Ascending aorta (tissue), 2 donors: ENCODE measurements at places on chromosomes 1 and 21.
A peak's percentile ranks its signal among the peaks of the same experiment; 100 is the strongest.

DNA sequence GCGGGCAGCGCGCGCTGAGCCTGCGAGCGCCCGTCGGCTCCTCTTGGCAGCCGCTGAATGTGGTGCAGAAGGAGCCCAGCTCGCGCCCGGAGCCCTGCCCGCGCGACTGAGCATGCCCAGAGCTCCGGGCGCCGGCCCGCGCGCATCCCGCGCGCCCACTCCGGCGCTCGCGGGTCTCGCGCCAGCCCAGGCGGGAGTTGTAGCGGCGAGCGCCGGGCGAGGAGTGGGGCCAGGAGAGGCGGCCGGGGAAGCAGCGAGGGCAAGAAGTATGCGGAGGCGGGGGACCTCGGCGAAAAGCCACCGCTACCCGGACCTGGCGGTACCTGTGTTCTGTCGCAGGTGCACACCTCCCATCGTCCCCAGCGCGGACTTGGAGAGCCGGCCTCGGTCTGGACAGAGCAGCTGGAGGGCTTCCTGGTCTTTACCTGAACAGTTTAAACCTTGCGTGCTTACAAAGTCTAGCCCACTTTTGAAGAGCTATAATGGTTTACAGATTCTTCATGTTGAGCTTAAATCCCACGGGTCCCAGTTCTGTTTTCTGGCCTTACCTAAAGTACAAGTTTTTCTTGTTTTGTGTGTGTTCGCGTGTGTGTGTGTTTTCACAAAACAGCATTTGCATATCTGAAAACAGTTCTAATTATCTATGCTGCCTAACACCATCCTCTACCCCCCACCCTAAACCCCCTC lies at the start of gene DDAH1:
Gene DDAH1 (minus strand): TSS at position 61 of the 687 bp plus-strand sequence. CDS start 114 bp downstream, outside the sequence.
- H3K4me1 ChIP-seq, result no peaks in the 10 kb centered on the region
- H3K27ac ChIP-seq, result peak within 1 kb of the TSS; percentile 86
- peak; percentile 75 for DNase-seq
- no peaks in the 10 kb centered on the region for H3K36me3 ChIP-seq
- no peaks in the 10 kb centered on the region for H3K27me3 ChIP-seq

- H3K27ac ChIP-seq, result no peak overlapping the region
- peaks cover 56% of the 10 kb centered on the region for H3K36me3 ChIP-seq
- no peaks in the 10 kb centered on the region for H3K27me3 ChIP-seq
- no peak for DNase-seq
- H3K4me3 ChIP-seq, result no peak overlapping the region
- peaks cover 10% of the 10 kb centered on the region for H3K4me1 ChIP-seq
These were observed 2.5 kb downstream of the TSSK3 start for GRCh38 chr1:32364836-32365235.

DNA sequence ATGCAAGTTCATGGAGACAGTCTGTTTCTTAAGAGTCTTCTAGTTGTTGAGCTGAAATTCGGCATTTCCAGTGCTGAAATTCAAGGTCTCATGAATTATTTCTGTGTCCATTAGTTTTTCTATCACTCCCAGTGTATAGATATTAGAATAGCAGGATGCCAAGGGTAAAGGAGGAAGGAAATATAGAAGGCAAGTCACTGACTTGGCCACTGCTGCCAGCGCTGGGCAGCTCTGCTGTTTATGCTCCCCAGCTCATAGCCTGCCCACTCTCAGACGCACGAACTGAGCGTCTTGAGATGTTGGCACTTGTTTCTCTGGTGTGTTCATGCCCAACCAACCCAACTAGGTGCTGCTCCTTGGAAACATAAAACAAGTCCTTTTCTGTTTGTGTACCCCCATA lies 110.1 kb downstream of the SLC45A1 start:
- H3K4me1 ChIP-seq, result peaks cover 17% of the 10 kb centered on the region
- H3K27ac ChIP-seq, result peak overlapping the region; percentile 59
- no peaks in the 10 kb centered on the region for H3K36me3 ChIP-seq
- peak; percentile 72 for DNase-seq
- H3K4me3 ChIP-seq, result peak overlapping the region; percentile 17
- H3K27me3 ChIP-seq, result no peaks in the 10 kb centered on the region

DNA sequence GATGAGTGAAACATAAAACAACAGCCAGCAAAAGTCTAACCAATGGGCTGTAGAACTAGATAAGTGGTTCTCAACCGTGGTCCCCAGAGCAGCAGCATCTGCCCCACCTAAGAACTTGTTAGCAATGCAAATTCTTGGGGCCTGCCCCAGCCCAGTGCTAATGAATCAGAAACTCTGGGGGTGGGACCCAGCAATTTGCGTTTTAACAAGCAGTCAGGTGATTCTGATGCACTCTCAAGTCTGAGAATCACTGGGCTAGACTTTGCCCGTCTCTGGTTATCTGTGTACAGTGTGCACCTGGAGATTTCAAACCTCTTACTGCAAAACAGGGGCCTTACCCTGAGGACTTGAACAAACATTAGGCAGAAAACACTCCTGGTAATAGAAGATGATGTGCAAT lies 66.5 kb downstream of the PLXNA2 start:
- H3K27me3 ChIP-seq, result no peaks in the 10 kb centered on the region
- H3K4me1 ChIP-seq, result peaks cover 26% of the 10 kb centered on the region
- no peak for DNase-seq
- H3K27ac ChIP-seq, result no peak overlapping the region

DNA sequence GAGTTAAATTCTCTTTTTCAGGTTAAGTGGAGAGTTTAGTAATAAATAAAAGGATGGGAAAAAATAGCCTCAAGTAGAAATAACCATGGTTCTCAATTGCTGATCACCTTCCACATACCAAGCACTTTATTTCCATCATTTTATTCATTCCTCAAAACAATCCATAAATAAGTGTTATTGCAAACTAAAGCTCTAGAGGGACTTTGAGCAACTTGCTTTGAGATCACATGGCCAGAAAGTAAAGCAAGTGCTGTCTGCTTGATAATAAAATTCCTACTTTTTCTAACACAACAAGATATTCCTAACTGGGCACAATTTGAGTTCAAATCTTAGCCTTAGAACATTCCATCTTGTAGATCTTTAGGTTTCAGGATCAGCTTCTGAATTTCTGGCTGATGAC lies 97.1 kb upstream of the C1orf87 start:
- no peaks in the 10 kb centered on the region for H3K36me3 ChIP-seq
- H3K27ac ChIP-seq, result no peak overlapping the region
- no peaks in the 10 kb centered on the region for H3K27me3 ChIP-seq
- no peak overlapping the region for H3K4me3 ChIP-seq
- DNase-seq, result no peak
- no peaks in the 10 kb centered on the region for H3K4me1 ChIP-seq

- no peaks in the 10 kb centered on the region for H3K36me3 ChIP-seq
- no peaks in the 10 kb centered on the region for H3K4me1 ChIP-seq
- H3K27me3 ChIP-seq, result no peaks in the 10 kb centered on the region
These were observed 1242.0 kb downstream of the AMY1C start for GRCh38 chr1:104991702-104992101.

- H3K27ac ChIP-seq, result peak overlapping the region; percentile 85
- DNase-seq, result no peak
- peaks cover 8% of the 10 kb centered on the region for H3K4me1 ChIP-seq
- no peaks in the 10 kb centered on the region for H3K27me3 ChIP-seq
- peaks cover 11% of the 10 kb centered on the region for H3K36me3 ChIP-seq
These were observed 8.5 kb upstream of the COL8A2 start for GRCh38 chr1:36133484-36133883.

- H3K4me1 ChIP-seq, result no peaks in the 10 kb centered on the region
- H3K36me3 ChIP-seq, result no peaks in the 10 kb centered on the region
- DNase-seq, result peak; percentile 40
- no peak overlapping the region for H3K27ac ChIP-seq
These were observed 3.5 kb upstream of the PADI1 start for GRCh38 chr1:17201201-17202021.

DNA sequence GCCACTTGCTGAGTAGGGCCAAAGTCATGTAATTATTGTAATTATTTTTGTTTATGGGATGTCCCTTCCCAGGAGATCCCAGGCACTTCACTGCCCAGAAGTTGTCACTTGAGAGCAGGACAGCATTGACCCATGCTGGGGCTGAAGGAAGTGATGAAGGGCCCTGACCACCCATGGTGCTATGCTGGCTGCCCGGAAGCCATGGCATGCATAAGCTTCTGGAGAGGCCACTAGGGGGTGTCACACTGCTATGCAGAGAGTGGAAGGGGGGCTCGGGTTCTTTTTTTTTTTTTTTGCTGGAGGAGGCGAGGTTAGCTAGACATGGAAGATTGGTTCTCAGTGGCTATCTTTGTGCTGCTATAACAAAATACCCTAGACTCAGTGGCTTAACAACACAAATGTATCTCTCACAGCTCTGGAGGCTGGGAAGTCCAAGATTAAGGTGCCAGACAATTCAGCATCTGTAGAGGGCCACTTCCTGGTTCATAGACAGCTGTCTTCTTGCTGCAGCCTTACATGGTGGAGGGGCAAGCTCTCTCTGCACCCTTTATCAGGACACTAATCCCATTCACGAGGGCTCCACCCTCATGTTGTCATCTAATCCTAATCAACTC lies 84.9 kb downstream of the CNIH3 start:
- no peaks in the 10 kb centered on the region for H3K36me3 ChIP-seq
- no peaks in the 10 kb centered on the region for H3K27me3 ChIP-seq
- no peaks in the 10 kb centered on the region for H3K4me1 ChIP-seq

DNA sequence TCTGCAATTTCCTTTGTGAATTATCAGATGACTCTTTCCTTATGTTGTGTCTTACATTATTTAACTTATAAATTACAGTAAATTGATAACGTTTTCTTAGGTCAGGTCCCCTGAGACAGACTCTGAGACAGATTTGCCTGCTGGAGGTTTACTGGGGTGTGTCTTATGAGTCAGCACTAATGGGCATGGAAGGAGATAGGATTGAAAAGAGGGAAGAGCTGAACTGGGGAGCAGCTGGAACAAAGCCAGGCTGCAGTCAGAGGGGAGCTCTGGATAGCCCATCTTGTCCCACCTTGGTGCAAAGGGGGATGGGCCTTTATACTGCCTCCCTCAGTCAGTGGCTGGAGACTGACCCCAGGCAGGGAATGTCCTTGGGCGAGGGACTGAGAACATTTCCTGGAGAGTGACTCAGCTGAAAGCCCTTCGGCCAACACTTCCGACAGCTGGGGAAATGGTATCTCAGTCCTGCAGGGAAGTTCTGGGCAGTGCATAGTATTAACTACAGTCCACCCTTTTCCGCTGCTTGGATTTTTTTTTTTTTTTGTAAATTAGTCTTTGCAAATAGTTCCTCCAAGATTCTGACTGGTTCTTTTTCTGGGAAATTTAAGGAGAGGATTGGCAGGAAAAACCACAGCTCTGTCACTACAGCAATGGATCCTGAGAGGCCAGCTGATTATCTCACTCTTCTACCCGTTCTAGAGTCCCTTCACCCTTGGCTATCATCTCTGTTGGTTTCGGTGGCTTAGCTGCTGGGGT lies 39.1 kb upstream of the CDC42BPA start:
- DNase-seq, result no peak
- H3K27ac ChIP-seq, result no peak overlapping the region
- H3K36me3 ChIP-seq, result no peaks in the 10 kb centered on the region
- no peak overlapping the region for H3K4me3 ChIP-seq

- H3K27me3 ChIP-seq, result no peaks in the 10 kb centered on the region
- H3K36me3 ChIP-seq, result no peaks in the 10 kb centered on the region
- peak overlapping the region; percentile 95 for H3K27ac ChIP-seq
These were observed 400 bp upstream of the PGBD2 start for GRCh38 chr1:248905662-248906008.

GRCh38 chr1:90746857-90747256 lies 29.8 kb upstream of the BARHL2 start:
- no peaks in the 10 kb centered on the region for H3K36me3 ChIP-seq
- no peak overlapping the region for H3K4me3 ChIP-seq
- no peak overlapping the region for H3K27ac ChIP-seq
- no peaks in the 10 kb centered on the region for H3K4me1 ChIP-seq
- no peaks in the 10 kb centered on the region for H3K27me3 ChIP-seq

GRCh38 chr21:42807938-42808613 lies 71.3 kb downstream of the WDR4 start:
- no peaks in the 10 kb centered on the region for H3K27me3 ChIP-seq
- H3K4me3 ChIP-seq, result no peak overlapping the region
- H3K36me3 ChIP-seq, result no peaks in the 10 kb centered on the region
- H3K4me1 ChIP-seq, result no peaks in the 10 kb centered on the region

DNA sequence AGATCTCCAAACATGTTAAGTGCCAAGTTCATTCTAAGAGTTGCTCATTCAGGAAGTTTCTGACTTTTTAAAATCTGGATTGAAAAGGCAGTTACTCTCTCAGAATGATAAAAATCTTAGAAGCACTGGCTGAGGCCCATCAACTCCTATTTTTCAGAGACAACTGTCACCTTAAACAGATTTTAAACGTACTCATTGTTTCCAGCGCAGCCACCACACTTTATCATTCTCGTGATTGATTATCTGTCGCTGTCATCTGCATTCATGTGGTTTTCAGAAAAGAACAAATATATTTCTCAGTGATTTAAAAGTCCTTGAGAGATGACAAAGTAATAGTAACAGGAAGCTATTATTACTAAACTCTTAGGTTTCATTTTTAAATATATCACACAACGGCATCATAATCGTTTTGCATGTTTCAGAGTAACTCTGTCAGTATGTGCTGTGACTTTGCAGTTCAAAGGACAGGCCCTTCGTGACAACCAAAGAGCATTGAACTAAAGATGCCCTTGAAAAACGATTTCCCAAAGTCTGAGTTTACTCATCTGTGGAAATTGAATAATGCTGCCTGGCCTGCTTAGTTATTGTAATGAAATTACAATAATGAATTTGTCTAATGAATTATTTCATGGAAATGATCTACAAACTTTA lies 14.9 kb upstream of the KCNK1 start:
- no peak for DNase-seq
- no peaks in the 10 kb centered on the region for H3K4me1 ChIP-seq
- no peaks in the 10 kb centered on the region for H3K36me3 ChIP-seq

DNA sequence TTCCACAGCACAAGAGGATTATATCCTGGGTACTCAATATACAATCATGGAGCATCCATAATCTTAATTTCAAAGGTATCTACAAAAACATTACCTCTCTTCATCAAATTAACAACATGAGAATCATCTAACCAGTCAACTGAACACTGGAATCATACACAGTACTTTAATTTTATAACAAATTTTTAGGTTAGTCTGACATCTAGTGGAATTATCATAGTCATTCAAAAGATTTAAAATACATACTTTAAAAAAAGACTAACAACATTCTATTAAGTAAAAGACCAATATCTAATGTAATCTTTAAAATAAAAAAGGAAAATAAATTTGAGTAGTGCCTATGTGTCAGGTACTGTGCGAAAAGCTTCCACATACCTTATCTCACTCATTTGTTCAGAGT lies 16.8 kb upstream of the SH3GLB1 start:
- H3K27ac ChIP-seq, result no peak overlapping the region
- no peak overlapping the region for H3K4me3 ChIP-seq
- H3K4me1 ChIP-seq, result no peaks in the 10 kb centered on the region
- no peaks in the 10 kb centered on the region for H3K36me3 ChIP-seq
- DNase-seq, result no peak

- no peak for DNase-seq
- H3K36me3 ChIP-seq, result no peaks in the 10 kb centered on the region
- no peaks in the 10 kb centered on the region for H3K27me3 ChIP-seq
- H3K27ac ChIP-seq, result no peak overlapping the region
- H3K4me3 ChIP-seq, result no peak overlapping the region
- no peaks in the 10 kb centered on the region for H3K4me1 ChIP-seq
These were observed 36.7 kb upstream of the GOLT1A start for GRCh38 chr1:204250428-204251030.

GRCh38 chr1:36134031-36134430 lies 9.0 kb upstream of the COL8A2 start:
- H3K4me1 ChIP-seq, result peaks cover 28% of the 10 kb centered on the region
- peaks cover 9% of the 10 kb centered on the region for H3K36me3 ChIP-seq
- DNase-seq, result no peak
- no peak overlapping the region for H3K4me3 ChIP-seq
